AG09319 (cell line): ENCODE measurements at places on chromosomes 1 and 21.

DNA sequence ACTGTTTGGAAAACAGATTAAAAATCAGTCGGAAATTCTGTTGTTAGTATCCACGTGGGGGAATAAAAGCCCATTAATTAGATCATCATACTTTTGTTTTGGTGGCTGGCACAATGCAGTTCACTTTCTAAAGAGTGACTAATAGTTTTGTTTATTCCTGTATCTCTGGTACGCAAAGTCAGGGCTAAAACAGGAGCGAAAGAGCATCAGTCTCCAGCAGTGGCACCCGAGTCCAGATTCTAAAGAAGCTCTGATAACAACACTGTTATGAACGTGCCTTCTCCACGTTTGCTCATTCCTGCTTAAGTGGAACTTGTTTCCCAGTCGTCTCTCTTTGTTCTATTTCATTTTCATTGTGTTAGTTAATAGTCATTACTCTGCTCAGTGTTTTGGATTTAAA lies 69.6 kb downstream of the HSPA13 start:
- DNase-seq: no peak

- DNase-seq: no peak
Measured at GRCh38 chr1:167492481-167492910, 25.8 kb downstream of the CD247 start.

- DNase-seq: no peak
Measured at GRCh38 chr21:24372506-24372905, 1234.8 kb downstream of the MRPL39 start.

DNA sequence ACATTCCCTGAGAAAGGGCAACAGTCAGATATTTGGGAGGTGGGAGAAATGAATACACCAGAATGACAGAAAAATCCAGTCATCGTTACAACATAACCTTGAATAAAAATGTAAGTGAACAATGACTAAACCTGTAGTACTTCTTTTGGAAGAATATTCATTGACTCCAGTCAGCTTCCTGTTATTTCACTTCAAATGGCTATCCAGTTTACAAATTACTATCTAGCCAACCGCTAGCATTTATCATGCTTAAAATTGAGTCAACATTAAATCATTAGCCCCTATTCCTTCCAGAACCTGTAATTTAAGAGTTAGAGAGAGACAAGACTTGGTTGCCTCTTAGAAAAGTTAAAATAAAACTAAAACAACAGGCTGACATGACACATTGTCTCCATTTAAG lies 33.6 kb downstream of the WLS start:
- DNase-seq: no peak

DNA sequence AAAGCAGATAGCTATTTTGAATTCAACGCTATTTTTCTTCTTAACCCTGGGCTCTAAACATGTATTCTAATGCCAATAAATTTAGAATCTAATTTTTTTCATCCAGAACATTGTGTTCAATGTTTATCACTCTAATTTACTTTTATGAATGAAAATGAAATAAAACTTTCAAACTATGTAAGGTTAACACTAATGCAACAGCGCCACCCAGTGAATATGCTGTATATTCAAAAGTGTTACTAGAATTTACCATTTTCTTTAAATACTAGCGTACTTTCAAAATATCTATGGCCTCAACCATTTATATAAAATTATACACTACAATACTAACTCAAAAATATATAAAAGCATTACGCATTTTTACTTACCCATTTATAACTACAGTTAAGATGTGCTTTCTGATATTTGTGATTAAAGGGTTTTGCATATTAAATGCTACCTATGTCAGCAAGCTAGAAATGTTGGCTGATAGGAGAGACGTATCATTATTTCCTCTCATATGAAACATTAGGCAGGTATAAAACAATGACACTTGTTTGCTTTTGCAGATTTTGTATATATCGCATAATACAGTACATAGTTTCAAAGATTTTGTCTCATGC lies 5.9 kb upstream of the NUF2 start:
- DNase-seq: peak; percentile 25
